Activated CD4-positive, alpha-beta T cell treated with anti-CD3 and anti-CD28 coated beads, Interleukin-2, amount 10 ng/mL, durations not matched to agents 7 days and 5 days (primary cell): ENCODE measurements at places on chromosomes 7 and 10. TPM values are rescaled to one million over a fixed set of nuclear protein-coding genes. Genes with fewer than 3 reads are reported as not detected.

- H3K36me3 ChIP-seq = no peaks in the 10 kb centered on the region
- H3K27me3 ChIP-seq = no peaks in the 10 kb centered on the region
- no peak overlapping the region for H3K27ac ChIP-seq
- DNase-seq = no peak
- H3K4me3 ChIP-seq = no peak overlapping the region
- H3K4me1 ChIP-seq = no peaks in the 10 kb centered on the region
Measured at GRCh38 chr10:121062115-121062514, 211.0 kb downstream of the WDR11 start.

DNA sequence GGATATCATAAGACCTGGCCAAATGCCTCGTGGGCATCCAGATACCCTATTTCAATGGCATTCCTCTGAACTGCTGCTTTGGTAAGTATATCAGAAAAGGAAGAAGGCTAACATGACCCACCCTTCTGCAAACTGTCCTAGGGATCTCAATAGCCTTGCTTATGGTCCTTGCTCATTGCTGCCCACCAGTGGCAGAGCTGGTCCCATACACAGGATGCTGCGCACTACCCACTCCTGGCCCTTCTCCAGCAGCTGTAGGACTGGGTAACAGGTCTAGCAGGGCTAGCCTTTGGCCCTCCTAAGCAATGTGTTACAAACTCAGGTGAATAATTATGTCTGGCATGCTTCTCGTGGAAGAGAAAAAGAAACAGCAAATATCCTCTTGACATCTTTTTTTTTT lies 72.5 kb downstream of the C10orf90 start:
- DNase-seq = no peak
- H3K27ac ChIP-seq = no peak overlapping the region
- no peak overlapping the region for H3K4me3 ChIP-seq
- H3K36me3 ChIP-seq = no peaks in the 10 kb centered on the region
- H3K4me1 ChIP-seq = no peaks in the 10 kb centered on the region

DNA sequence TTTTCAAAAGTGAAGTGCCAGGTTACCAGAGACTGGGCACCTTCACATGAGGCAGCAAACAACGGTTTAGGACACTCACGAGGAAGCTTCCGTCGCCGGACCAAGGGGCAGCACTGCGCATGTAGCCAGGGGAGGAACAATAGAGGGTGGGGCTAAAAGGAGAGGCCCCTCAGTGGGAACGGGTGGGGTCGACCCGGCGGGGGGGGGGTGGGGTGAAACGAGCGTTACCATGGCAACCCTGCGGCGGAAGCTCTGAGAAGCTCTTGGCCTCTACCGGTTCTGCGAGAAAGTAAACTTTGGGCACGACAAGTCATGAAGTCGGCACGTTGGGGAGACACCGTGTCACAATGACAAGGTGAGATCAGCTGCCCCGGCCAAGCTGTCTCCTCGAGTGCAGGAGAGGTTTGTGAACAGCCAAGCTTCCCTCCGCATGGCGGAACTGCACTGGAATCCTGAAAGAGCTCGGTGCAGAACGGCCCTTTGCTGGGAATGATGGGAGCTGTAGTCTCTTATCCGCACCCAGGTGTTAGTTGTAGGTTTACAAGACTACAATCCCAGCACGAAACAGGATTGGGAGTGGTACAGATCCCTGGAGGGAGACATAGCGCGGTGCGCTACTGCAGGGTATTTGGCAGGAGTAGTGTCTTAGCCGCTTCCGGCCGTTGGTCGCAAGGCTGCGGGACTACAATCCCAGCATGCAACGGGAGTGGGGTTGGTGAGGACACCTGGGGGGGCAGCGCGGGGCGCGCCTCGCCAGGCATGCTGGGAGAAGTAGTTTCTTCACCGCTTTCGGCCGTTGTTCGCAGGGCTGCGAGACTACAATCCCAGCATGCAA lies 72.8 kb upstream of the ZNF722 start:
- H3K27me3 ChIP-seq = no peaks in the 10 kb centered on the region
- peak overlapping the region; percentile 92 for H3K4me3 ChIP-seq

- H3K4me1 ChIP-seq = no peaks in the 10 kb centered on the region
- no peaks in the 10 kb centered on the region for H3K36me3 ChIP-seq
- DNase-seq = no peak
- H3K27ac ChIP-seq = no peak overlapping the region
Measured at GRCh38 chr10:118209215-118209614, 132.9 kb downstream of the FAM204A start.

Gene TAS2R5
- total RNA-seq = 1.2 TPM

Gene GPR37
- not detected for total RNA-seq

DNA sequence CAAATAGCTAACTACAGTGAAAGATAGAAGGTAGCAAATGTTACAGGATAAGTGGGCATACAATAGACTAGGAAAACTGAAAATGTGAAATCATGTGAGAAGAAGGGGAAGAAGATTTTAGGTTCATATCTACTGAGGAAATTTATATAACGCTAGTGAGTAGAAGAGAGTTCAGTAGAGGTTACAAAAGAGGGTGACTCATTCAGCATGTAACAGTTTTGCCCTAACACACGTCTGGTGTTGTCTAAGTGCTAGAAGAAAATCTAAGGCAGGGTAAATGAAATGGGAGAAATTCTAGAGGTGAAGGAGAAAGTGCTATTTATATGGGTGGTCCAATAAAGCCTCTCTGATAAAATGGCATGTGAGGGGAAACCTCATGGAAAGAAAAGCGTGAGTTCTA lies 731.4 kb upstream of the POT1 start:
- H3K4me1 ChIP-seq = no peaks in the 10 kb centered on the region
- no peak overlapping the region for H3K4me3 ChIP-seq
- no peak for DNase-seq
- H3K27ac ChIP-seq = no peak overlapping the region
- no peaks in the 10 kb centered on the region for H3K27me3 ChIP-seq

Gene MDH2
- 136 TPM for total RNA-seq

DNA sequence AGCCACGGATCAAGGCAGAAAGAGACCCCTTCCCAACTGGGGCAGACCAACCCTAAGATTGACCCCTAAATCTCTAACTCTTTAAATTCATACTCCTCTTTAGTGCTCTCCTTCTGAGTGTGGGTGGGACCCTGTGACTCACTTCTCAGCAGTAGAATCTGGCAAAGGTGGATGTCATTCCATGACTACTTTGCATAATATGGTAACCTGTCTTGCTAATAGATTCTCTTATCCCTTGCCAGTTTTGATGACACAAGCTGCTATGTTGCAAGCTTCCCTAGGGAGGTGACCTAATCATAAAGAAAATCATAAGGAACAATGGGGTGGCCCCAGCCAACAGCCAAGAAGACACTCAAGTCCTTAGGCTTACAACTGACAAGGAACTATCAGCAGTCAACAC lies 155.4 kb upstream of the VWC2 start:
- no peak for DNase-seq
- no peak overlapping the region for H3K4me3 ChIP-seq
- H3K27ac ChIP-seq = no peak overlapping the region
- H3K4me1 ChIP-seq = no peaks in the 10 kb centered on the region

DNA sequence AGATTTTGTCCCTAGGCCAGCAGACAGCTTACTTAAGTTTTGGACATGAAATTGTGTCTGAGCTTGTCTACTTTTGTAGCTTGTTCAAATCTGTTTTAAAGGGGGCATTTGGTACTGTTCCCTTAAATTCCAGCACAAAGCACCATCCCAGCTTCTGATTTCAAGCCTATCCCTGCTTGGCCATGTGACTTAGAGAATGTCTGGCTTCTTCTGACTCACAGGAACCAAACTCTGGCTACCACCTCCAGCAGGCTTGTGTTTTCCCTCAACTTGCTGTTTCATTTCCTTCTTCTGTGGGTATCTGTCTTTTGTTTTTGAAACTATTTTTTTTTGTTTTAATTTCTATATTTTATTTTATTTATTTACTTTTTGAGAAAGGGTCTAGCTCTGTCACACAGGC lies 97.9 kb upstream of the FZD8 start:
- no peaks in the 10 kb centered on the region for H3K4me1 ChIP-seq
- DNase-seq = no peak
- H3K27ac ChIP-seq = no peak overlapping the region

- H3K27me3 ChIP-seq = no peaks in the 10 kb centered on the region
- H3K4me3 ChIP-seq = no peak overlapping the region
- H3K36me3 ChIP-seq = no peaks in the 10 kb centered on the region
- no peak overlapping the region for H3K27ac ChIP-seq
- H3K4me1 ChIP-seq = no peaks in the 10 kb centered on the region
- DNase-seq = no peak
Measured at GRCh38 chr7:2157473-2158279, 75.1 kb downstream of the MAD1L1 start.

Gene HECTD2
- 2.6 TPM for total RNA-seq

GRCh38 chr7:2023877-2024566 lies 208.7 kb downstream of the MAD1L1 start:
- no peak for DNase-seq
- no peaks in the 10 kb centered on the region for H3K27me3 ChIP-seq
- H3K27ac ChIP-seq = no peak overlapping the region

DNA sequence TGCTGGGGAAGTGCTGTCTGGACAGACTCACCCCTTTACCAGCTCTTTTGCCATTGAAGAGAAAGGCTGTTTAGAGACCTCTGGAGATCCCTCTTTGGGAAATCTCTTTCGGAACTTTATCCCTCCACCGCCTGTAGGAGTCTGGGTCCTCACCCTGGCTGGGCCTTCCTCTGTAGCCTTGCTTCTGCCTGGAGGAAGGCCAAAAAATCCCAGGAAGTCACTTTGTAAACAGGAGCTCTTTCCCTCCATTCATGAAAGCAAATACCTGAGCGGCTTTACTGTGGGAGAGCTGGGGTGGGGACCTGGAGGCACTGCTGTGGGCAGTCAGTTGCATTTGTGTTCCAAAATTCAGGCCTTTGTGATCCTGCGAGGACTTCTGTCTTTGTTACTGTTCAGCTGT lies 126.2 kb downstream of the KLF6 start:
- peaks cover 19% of the 10 kb centered on the region for H3K4me1 ChIP-seq
- H3K36me3 ChIP-seq = peaks cover 3% of the 10 kb centered on the region
- no peak for DNase-seq
- H3K27me3 ChIP-seq = no peaks in the 10 kb centered on the region
- H3K27ac ChIP-seq = no peak overlapping the region

Gene C10orf67
- 0.15 TPM for total RNA-seq

- H3K27me3 ChIP-seq = no peaks in the 10 kb centered on the region
- peaks cover 42% of the 10 kb centered on the region for H3K36me3 ChIP-seq
- no peak overlapping the region for H3K4me3 ChIP-seq
- H3K4me1 ChIP-seq = peaks cover 8% of the 10 kb centered on the region
- H3K27ac ChIP-seq = no peak overlapping the region
Measured at GRCh38 chr7:155710530-155710929, 66.1 kb downstream of the RBM33 start.

- no peak overlapping the region for H3K27ac ChIP-seq
- H3K27me3 ChIP-seq = peaks cover 14% of the 10 kb centered on the region
- DNase-seq = no peak
- no peaks in the 10 kb centered on the region for H3K36me3 ChIP-seq
- no peak overlapping the region for H3K4me3 ChIP-seq
Measured at GRCh38 chr7:90484706-90485105, 15.3 kb downstream of the PTTG1IP2 start.

Gene COBL
- total RNA-seq = not detected

Gene RSPH10B
- total RNA-seq = not detected

Gene HOXA7
- not detected for total RNA-seq

Gene PLA2G12B
- not detected for total RNA-seq

GRCh38 chr7:28758186-28758585 lies 199.9 kb downstream of the TRIL start:
- DNase-seq = no peak
- H3K36me3 ChIP-seq = no peaks in the 10 kb centered on the region
- H3K27me3 ChIP-seq = peaks cover 2% of the 10 kb centered on the region
- H3K4me3 ChIP-seq = no peak overlapping the region
- H3K4me1 ChIP-seq = no peaks in the 10 kb centered on the region

Gene ANKRD1
- total RNA-seq = not detected

- peaks cover 4% of the 10 kb centered on the region for H3K27me3 ChIP-seq
- H3K27ac ChIP-seq = no peak overlapping the region
- H3K4me3 ChIP-seq = no peak overlapping the region
- H3K4me1 ChIP-seq = peaks cover 10% of the 10 kb centered on the region
- DNase-seq = no peak
Measured at GRCh38 chr10:44008270-44008916, 359.7 kb upstream of the ZNF32 start.

DNA sequence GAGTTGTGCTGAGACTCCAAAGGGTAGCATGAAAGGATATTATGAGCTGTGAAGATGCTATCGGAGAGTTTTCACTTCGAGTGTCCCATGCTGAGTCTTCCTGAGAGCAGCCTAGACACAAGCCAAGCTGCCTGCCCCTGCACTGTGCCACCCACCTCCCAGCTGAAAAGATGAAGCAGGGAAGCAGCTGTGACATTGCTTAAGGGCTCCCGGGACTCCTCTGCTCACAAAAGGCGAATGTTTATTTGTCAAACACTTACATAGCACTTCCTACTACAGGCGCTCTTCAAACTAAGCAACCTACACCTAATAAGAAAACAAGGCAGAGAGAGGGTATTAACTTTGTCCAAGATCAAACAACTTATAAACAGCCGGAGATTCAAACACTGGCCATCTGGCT lies 95.6 kb downstream of the OSBPL3 start:
- H3K4me3 ChIP-seq = no peak overlapping the region
- no peak for DNase-seq
- H3K4me1 ChIP-seq = peaks cover 18% of the 10 kb centered on the region
- H3K27ac ChIP-seq = no peak overlapping the region
- peaks cover 42% of the 10 kb centered on the region for H3K36me3 ChIP-seq
